ENCODE measurements at places on chromosomes 2 and 18.

DNA sequence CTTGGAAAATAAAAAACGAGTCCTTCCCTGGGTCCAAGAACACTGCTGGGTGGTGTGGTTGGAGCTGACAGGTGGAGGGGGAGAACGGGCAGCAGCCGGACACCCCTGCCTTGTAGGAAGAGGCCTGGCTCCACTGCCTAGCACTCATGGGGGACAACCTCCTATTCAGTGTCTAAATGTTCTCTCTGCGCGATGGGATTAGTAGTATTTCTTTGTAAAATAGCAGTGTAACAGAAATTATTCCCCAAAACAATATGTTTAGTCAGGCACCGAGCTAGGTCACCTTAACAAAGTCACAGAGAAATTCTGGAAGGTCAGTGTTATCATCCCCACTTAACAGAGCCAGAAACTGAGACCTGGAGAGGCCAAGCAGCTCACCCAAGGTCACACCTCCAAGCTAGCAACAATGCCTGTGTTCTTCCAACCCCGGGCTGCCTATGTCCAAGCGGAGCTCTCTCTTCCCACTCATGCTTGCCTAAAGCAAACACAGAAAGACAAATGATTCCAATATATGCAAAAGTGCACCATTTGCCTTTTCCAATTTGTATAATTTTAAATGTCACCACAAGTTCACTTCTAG, 68.0 kb downstream of the STEAP3 start:
- DNase-seq, result no peak

DNA sequence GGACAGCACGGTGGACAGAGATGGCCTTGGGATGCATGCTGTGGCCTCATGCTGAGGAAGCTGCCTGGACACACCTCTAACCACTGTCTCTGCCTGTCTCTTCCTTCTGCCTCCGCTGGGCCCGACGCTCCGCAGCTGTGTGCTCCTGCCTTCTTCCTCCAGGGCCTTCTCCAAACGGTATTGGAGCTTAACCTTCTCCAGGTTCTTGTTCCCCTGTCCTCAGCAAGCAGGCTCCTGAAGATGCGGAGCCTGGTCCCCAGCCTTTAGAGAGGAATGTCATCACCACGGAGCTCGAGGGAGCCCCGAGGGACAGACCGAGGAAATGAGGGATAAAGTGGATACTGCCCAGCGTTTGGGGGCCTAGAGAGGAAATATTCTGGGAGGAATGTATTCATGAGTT, 155.1 kb downstream of the DYSF start:
- no peak for DNase-seq

- DNase-seq, result no peak
Measured at GRCh38 chr2:149383340-149383739, 53.0 kb downstream of the LYPD6 start.

GRCh38 chr18:35835833-35836232, 136.6 kb upstream of the RMP24 start:
- DNase-seq, result no peak

GRCh38 chr2:174654419-174654941, 56.9 kb upstream of the WIPF1 start:
- no peak for DNase-seq

- no peak for DNase-seq
Measured at GRCh38 chr2:164722616-164723338, 101.5 kb upstream of the GRB14 start.

DNA sequence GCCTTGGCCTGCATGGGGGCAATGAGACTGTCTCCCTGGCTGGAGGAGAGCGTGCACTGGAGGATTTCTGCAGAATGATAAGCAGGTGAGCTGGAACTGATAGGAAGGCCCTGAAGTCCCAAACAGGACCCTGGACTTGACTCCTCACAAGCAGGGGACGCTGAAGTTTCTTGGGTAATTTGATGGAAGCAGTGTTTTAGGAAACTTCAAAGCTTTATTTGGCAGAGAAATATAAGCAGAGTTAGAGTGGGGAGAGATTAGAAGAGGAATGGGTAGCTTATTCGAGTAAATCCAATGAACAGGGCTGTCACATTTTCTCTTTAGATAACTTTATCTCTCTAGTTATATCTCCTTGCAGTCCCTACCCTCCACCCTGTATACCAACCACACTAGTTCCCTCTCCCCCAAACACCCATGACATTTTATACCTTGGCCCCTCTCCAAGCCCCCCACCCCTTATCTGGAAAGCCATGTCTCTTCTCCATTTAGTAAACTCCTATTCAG, 73.6 kb upstream of the IGFBP5 start:
- no peak for DNase-seq

DNA sequence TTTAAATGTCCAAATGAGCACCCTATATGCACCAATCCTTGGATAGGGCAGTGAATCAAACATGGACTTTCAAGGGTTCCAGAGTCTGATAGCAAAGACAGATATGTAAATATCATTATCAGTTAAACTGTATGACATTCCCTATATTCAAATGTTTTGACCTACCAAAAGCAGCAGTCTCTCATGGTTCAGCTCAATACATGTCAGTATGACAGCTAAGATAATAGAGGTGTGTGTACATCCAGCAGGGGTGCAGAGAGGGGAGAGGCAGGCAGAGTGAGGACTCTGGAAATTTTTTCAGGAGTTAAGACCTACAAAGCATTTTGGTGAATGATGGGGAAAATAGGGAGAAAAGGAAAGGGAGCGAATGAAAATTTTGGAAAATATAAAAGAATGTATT, 106.3 kb downstream of the MYO3B start:
- DNase-seq, result no peak

- DNase-seq, result no peak
Measured at GRCh38 chr2:190646780-190647522, 1.9 kb upstream of the NAB1 start.

DNA sequence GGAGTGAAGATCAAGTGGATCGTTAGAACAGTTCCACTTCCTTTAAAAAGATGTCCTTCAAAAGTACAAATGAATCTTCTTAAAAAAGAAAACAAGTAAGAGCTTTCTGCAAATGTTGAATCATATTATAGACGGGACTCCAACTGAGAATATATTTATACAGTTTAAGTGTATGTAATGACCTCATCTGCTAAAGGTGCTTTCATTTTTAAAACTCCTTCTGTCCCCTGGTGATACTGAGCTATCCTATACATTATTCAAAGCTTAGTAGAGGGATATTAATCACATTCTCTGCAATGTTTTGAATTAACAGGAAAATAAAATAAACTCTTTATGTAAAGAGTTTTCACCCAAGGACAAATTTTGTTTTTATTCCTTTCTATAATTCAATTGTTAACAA, 420.7 kb upstream of the SLC8A1 start:
- DNase-seq, result no peak

GRCh38 chr2:178707476-178707875, 99.7 kb downstream of the TTN start:
- DNase-seq, result no peak

DNA sequence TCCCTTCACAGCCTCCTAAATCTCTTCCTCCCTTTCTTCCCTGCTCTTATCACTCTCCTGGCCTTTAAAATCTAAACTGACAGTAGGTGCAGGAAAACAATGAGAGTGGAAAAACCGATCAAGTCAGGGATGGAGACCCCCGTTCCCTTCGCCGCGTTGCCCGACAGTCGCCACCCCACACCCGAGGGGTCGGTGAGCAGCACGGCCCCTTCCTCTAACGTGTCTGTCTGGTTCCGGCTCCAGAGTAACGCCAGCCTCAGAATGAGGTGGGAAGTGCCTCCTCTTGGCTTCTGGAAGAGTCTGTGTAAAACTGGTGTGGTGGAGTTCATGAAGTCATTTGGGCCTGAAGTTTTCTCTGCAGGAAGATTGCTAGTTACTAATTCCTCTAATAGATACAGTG, 138.6 kb downstream of the NFATC1 start:
- no peak for DNase-seq

DNA sequence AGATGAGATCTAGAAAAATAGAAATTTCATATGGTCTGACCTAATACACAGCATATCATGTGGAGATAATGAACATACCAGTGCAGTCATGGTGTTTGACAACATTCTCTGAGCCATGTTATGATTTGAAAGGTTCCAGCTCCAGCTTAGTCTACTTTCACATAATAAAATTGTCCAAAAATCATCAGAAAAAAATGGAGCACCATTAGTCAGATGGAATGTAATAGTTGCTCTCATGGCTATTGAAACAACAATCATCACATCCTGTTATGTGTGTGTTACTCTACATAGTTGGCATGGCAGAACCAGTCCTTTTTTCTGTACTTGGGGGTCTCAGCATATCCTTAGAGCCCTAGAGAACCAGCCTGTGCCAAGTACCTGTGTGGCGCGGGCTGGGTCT, 678.9 kb upstream of the FANCL start:
- DNase-seq, result no peak

DNA sequence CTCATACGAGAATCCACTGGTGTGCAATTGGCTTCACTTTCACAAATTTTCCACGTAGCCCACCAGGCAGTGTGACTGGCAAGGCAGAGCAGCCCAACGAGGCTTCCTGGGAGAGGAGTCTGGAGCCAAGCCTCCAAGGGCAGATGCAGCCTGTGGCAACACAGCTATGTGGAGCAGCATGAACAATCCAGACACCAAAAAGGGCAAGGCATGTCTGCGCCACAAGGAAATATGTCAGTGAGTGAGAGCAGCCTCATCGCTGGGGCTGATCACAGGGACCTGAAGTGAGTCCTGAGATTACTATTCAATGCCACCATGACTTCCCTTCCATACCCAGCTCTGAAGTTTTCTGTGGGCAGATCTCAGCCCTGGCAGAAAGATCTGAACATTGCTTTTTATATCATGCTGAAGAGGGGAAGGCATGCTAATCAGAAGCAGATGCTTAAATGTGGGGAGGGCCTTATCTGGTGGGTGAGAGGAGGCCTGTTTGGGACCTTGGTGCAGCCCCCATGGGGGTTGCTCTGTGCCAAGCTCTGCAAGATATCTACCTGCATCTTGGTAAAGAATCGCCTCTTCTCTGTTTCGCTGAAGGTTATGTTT, 40.0 kb upstream of the PUM2 start:
- no peak for DNase-seq

DNA sequence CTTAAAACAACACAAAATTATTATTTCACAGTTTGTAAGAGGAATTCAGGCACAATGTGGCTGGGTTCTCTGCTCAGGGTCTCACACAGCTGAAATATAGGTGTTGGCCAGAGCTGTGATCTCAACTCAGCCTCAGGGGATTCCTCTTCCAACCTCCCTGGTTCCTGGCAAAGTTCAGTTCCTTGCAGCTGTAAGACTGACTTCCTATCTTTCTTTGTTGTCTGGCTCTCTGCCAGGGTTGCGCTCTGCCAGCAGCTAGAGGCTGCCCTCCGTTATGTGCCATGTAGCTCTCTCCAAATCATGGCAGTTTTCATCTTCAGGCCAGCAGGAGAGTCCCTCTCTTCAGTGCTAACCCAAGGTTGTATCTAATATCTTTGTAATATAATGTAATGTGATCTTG, 272.5 kb upstream of the KCNJ3 start:
- DNase-seq, result no peak

GRCh38 chr2:95082477-95082876, 39.1 kb downstream of the MRPS5 start:
- DNase-seq, result no peak

DNA sequence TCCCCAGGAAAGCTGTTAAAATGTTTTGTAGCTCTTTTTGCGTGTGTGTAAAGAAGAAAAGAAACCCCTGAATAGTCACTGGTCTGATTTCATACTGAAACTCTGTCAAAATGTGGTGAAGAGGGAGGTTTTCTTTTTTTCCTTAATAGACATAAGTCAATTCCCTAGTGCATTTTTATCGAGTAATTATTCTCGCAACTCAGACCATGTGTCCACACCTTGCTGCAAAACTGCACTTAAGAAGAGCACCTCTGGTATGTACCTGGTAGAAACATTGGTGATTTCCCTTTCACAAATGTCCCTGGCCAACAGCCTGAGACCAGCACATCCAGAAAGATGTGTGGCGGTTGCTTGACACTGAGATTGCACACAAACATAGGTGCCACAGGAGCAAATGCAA, 159.9 kb downstream of the ZNF521 start:
- DNase-seq, result no peak

- DNase-seq, result no peak
Measured at GRCh38 chr2:160167089-160167740, 32.9 kb downstream of the ITGB6 start.

DNA sequence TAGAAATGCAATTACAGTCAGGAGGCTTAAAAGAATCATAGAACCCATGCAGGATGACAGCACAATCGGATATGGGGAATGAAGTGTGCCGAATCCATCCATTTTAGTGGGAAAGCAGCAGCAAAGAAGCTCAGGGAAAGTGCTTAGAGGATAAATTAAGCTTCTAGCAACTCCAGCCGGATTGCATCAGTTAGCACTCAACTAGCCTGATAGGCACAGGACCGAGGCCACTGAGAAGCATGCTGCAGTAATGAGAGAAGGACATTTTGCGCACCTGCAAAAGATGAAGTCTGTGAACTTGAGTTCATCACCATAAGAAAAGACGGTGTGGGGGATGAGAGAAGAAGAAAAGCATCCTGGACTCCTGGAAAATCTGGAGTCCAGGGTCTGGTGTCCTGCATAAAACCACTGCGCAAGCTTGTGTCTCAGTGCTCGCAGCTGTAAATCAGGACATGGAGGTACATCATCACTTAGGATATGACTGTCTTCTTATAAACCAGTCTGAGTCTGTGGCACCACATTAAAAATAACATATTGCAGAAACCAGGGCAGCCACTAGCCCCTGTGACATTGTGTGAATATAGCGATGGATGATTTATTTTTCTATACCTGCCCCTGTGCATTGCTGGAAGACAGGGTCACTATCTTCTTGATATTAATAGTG, 665.5 kb upstream of the SOX11 start:
- DNase-seq, result no peak

DNA sequence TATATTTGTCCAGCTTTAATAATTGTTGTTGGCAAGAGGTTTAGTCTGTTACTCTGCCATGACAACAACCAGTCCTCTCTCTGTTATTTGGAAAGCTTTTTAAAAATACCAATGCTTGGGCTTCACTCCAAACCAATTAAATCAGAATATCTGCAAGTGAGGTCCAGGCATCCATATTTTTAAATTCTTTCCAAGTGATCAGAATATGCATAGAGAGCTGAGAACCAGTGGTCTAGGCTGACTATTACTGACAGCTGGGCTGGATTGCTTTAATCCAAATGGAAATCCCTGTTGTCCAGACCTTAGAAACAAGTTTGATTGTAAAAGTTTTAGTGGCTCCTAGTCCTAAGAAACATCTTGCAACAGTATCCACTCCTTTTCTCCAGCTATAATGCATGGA, 1059.7 kb upstream of the ACVR2A start:
- DNase-seq, result no peak

- DNase-seq, result no peak
Measured at GRCh38 chr2:18630941-18631340, 41.6 kb upstream of the NT5C1B start.

DNA sequence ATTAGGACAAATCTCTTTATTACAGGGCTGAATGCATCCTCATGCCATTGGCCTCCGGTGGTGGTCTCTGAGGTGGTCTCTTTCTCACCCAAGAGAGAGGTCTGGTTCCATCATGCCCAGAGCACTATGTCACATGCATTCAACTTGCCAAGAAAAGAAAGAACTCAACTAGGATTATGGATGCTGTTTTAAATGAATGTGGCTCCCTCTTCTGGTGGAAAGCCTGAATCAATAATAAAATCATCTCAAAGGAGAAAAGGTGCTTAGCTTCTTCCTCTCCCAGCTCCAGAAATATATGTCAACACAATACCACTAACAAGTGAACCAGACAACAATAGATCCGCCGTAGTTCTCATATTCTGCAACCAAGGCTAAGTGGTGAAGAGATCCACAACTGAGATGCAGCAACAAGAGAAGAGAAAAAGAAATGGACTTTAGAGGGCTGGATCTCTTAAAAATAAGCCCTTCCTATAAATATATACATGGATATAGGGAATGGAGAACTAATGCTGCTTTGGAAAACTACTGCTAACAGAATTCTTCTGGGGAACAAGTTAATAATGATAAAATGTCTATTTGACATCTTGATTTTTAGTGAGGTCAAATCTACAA, 396.8 kb downstream of the NCKAP5 start:
- DNase-seq, result no peak

All from substantia nigra (tissue), 51 donors.